Renal cortex interstitium (tissue), 15 donors: ENCODE measurements at places on chromosomes 7 and 10.

DNA sequence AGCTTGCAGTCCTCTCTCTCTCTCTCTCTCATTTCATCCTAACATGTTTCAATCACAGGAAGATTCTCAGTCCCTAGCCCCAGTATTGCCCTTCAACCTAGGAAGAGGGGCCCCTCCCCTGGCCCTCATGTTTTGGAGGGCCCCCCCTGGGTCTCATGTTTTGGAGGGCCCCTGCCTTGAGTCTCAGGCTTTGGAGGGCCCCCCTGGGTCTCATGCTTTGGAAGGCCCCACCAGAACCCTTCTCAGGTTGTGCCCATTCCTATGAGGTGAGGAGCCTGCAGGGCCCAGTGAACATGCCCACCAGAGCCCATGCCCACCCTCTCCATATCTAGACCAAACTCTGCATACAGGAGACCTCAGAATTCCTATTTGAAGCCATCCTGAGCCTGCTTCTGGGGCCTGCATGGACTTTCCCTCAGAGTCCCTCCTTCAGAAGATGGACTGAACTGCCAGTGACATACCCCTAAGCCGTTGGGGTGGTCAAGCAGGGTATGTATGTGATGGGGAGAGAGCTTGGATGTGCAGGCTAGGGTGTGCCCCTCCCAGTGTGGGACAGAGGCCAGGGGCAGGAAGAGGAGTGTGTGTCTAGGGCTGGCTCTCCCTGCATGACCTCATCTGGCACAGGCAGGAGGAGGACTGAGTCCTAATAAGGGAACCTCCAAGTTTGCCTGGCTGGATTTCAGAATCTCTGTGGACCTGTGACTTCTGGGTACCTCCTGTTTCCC, 8.1 kb upstream of the VDAC2 start:
- no peak for DNase-seq

- DNase-seq = no peak
Observed at GRCh38 chr10:85311613-85312337, 983.4 kb downstream of the CCSER2 start.

- no peak for DNase-seq
Observed at GRCh38 chr7:43697690-43698089, 31.6 kb downstream of the COA1 start.

DNA sequence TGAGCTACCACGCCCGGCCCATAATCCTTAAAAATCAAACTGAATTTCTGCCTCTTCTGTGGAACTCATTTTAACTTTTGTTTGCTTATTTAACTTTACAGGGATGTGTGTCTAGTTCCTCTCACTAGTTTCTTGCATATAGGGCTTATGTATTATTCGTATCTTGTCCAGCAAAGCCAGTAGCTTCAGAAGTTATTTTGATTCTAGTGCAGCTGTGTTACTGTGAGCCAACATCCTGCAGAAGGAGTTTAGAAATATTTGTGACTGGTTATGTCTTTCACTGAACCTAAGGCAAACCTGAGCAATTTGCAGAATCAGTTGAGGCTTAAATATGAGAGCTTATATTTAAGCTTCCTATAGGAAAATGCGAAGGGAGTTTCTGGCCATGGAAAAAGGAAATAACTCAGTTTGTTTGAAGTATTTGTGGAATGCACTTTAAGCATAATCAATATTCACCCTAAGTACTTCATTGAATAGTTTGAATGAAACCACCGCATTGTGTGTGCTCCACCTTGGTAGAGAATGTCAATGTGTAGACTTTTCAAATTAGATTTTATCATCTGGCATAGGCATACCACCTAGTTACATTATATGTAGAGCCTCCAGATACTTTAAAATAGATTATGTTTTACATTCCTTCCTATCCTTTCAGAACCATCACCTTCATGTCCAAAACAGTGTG, 90.8 kb downstream of the MCU start:
- no peak for DNase-seq

- DNase-seq = no peak
Observed at GRCh38 chr10:123938890-123939289, 47.3 kb upstream of the CPXM2 start.

- no peak for DNase-seq
Observed at GRCh38 chr7:99143521-99143852, 421 bp downstream of the SMURF1 start.

DNA sequence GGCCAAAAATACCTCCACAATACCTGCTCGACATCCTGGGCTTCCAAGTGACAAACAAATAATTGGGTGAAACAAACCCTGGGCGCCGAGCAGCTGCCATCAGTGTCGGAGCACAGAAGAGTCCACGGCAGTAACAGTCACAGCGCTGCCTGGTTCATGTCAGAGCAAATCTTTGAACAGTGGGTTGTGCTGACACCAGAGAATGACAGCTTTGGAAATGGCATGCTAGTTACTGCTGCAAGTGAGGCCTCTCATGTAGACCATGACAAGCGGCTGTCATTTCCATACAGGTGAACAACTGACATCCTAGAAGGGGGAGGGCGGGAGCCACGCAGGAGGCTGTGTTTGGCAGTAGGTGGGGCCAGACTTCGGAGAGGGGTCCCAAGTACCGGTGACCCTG, 420.5 kb upstream of the GALNT17 start:
- DNase-seq = no peak

- no peak for DNase-seq
Observed at GRCh38 chr7:126780993-126781392, 471.7 kb downstream of the GRM8 start.

GRCh38 chr7:128833148-128833945, 3.1 kb downstream of the FLNC start:
- peak; percentile 47 for DNase-seq

DNA sequence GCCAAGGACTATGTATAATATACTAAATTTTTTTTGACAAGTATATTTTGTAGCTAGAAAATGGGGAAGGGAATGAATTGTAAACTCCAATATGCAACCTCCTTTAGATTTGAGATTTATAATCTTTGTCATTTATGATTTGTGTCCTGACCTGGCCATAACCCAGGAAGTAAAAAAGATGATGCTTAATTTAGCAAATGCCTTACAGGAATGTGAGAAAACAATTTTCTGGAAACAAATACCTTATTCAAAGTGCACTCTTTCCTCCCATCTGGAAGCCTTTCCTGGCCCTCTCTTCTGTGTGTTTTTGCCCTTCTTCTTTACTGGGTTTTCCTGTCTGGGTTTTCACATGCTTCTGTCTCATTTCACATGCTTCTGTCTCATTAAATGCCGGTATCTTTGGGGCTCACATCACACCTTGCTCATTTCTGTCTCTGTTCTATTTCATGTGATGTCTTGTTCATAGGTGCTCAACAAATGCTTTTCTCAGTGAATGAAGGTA, 149.2 kb downstream of the RAPGEF5 start:
- no peak for DNase-seq

DNA sequence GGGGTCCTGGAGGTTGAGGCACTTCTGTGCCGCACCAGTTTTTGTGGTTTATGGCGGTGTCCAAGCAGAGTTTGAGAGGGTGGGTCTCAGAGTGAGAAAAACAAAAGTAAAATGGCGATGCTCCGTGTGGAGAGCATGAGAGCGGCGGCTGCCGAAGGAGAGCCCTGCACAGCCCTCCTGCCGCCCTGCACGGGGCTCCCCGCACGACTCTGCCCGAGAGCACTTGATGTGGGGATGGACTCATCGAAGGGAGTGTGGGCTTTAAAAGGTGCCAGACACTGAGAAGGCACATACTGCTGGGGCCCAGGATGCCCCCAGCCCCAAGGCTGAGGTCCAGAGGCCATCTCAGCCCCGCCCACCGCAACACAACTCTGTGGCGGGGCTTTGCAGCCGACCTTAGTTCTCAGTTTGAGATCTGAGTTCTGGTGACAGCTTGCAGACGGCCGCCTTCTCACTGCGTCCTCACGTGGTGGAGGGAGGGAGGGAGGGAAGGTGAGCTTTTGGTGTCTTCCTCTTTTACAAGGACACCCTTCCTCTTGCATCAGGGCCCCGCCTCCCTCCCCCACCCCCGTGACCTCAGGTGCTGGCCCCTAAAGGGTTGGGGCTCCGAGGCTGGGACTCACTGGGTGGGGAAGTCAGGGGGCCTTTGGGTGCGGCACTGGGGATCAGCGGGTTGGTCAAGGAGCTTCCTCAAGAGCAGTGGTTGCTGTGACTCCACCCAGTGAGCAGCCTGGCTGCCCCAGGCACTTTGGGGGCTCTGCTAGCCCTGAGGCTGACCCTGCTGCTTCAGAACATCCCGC, 69.1 kb downstream of the NKX6-2 start:
- DNase-seq = no peak
